Neural crest cell (in vitro differentiated cells): ENCODE measurements at places on chromosomes 2 and 18. TPM values are rescaled to one million over a fixed set of nuclear protein-coding genes. Genes with fewer than 3 reads are reported as not detected.

DNA sequence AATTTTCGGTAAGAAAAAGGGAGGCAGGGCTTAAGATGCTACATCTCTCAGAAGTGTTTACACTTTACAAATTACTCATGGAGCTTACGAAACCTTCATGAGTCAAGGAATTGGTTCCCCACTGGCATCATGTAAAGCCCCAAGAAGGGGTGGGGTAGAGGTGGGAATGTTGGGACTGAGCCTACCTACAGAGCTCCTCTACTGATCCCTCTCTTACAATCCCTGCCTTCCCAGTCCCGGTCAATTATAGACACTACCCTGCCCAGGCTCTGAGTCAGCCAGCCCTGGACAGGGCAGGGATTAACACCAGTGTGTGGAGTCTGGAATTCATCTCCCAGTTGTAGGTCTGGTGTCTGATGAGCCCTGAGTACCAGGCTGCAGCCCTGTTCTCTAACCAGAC lies 248.9 kb downstream of the PAX3 start:
- no peak for DNase-seq
- H3K27me3 ChIP-seq: peaks cover 32% of the 10 kb centered on the region
- H3K4me1 ChIP-seq: peaks cover 5% of the 10 kb centered on the region
- no peak overlapping the region for H3K4me3 ChIP-seq
- no peak overlapping the region for H3K27ac ChIP-seq

DNA sequence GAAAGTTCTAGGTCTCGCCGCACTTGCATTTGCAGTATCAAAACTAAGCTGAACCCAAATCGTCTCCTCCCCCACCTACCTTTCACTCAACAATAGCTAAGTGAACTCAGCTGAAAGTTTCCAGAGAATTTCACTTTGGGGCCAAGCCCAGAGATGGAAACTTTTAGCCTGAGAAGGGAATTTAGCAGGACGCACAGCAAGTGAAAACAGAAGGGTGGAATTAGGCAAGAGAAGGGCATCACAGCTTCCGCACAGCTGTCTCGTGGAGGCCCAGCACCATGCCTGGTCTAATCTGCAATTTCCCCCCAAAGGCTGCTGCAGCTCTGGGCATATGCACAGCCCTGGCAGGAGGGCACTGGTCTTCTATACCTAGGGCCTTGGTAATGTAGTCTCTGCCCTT lies 262.0 kb downstream of the TNS1 start:
- DNase-seq: no peak
- no peak overlapping the region for H3K27ac ChIP-seq
- H3K4me3 ChIP-seq: no peak overlapping the region
- no peaks in the 10 kb centered on the region for H3K27me3 ChIP-seq

DNA sequence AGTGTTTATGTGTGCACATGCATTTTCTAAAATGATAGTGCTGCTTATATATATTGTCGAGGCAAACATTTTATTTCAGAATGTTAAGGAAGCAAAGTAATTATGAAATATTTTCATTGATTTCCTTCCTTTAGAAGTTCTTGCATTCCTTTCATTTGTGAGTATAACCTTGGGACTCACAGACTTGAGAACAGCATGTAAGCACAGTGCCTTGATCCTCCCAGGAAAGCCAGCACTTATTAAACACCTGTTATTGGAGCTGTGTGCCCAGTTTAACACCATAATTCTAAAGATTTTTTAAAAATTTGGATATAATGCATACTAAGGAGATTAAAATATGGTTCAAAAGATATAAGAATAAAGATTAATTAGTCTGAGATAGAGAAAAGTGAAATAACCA lies 554.4 kb upstream of the FAM98A start:
- no peak overlapping the region for H3K4me3 ChIP-seq
- no peaks in the 10 kb centered on the region for H3K27me3 ChIP-seq
- H3K4me1 ChIP-seq: no peaks in the 10 kb centered on the region
- no peak overlapping the region for H3K27ac ChIP-seq
- H3K36me3 ChIP-seq: no peaks in the 10 kb centered on the region

DNA sequence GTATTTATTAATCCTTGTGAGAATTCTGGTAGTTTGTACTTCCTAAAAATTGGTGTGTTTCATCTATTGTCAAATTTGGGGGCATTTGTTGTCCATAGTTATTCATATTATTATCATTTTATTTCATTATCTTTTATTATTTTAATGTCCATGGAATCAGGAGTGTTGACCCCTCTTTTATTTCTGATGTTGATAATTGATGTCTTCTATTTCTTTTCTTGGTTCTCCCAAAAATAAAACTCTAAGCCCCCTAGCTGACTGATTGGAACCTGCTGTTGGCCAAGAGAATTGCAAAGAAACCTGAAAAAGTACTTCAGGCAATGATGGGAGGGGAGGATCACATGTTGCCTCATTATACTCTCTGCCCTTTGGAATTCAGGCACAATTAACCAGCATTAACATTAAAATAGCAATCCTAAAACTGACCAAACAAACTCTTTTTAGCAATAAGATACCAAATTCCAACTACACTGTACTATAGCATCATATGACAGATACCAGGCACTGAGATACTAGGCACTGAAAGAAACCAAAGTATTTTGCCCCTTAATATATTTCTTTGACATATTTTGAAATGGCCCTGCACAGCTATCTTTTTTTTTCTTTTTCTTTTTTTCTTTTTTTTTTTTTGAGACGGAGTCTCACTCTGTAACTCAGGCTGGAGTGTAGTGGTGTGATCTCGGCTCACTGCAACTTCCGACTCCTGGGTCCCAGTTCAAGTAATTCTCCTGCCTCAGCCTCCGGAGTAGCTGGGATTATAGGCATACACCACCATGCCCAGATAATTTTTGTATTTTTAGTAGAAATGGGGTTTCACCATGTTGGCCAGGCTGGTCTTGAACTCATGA lies 1097.2 kb upstream of the CNTNAP5 start:
- H3K36me3 ChIP-seq: peaks cover 6% of the 10 kb centered on the region
- H3K4me3 ChIP-seq: no peak overlapping the region
- H3K27me3 ChIP-seq: no peaks in the 10 kb centered on the region
- DNase-seq: no peak
- H3K4me1 ChIP-seq: peaks cover 33% of the 10 kb centered on the region

DNA sequence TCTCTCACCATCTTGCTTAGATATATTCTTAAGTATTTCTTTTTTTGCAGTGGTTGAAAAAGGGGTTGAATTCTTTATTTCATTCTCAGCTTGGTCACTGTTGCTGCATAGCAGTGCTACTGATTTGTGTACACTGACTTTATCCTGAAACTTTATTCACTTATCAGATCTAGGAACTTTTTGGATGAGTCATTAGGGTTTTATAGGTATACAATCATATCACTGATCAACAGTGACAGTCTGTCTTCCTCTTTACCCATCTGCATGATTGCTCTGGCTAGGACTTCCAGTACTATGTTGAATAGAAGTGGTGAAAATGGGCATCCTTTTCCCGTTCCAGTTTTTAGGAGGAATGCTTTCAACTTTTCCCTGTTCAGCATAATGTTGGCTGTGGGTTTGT lies 6.5 kb downstream of the STARD6 start:
- H3K27me3 ChIP-seq: no peaks in the 10 kb centered on the region
- no peaks in the 10 kb centered on the region for H3K4me1 ChIP-seq
- no peak overlapping the region for H3K27ac ChIP-seq
- H3K4me3 ChIP-seq: no peak overlapping the region

DNA sequence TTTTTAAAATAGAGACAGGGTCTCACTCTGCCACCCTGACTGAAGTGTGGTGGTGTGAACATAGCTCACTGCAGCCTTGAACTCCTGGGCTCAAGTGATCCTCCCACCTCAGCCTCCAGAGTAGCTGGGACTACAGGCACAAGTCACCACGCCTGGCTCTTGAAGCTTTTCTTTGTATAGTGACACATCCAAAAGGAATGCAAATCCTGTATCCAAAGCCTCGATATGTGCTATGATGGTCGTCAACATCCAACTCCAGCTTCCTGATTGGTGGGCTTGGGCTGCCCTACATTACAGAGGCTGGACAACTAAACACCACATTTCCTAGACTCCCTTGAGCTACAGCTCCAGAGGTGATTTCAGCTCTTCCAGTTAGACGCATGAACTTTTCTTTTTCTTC lies 101.7 kb upstream of the PGAP1 start:
- no peaks in the 10 kb centered on the region for H3K27me3 ChIP-seq
- H3K4me1 ChIP-seq: no peaks in the 10 kb centered on the region
- H3K4me3 ChIP-seq: no peak overlapping the region
- no peak for DNase-seq

GRCh38 chr2:235842941-235843340 lies 325.2 kb downstream of the GBX2 start:
- no peak overlapping the region for H3K4me3 ChIP-seq
- peak overlapping the region; percentile 15 for H3K27ac ChIP-seq
- peaks cover 5% of the 10 kb centered on the region for H3K36me3 ChIP-seq
- DNase-seq: no peak
- no peaks in the 10 kb centered on the region for H3K27me3 ChIP-seq

GRCh38 chr18:26550998-26551694 lies 2.8 kb upstream of the KCTD1 start:
- peak overlapping the region; percentile 86 for H3K4me3 ChIP-seq
- H3K36me3 ChIP-seq: no peaks in the 10 kb centered on the region
- peaks cover 44% of the 10 kb centered on the region for H3K4me1 ChIP-seq
- DNase-seq: peak; percentile 31

GRCh38 chr2:219126555-219126954 lies 34.1 kb downstream of the NHEJ1 start:
- H3K27me3 ChIP-seq: no peaks in the 10 kb centered on the region
- no peaks in the 10 kb centered on the region for H3K36me3 ChIP-seq
- peaks cover 9% of the 10 kb centered on the region for H3K4me1 ChIP-seq

DNA sequence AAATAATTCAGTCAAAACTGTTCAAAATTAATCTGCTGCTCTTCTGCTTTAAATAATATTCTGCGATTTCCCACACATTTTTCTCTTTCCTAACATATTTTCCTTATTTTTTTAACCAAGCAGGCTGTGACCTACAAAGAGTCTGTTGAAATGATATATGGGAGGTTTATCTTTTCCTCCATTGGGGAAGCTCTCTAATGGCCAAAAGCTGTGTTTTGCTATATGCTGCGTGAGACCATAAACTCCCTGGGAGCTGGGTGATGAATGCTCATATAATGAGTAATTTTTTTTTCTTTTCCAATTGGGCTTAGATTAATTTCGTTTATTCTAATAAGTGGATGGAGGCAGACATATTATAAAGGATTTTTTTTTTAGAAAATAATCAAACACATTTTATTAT lies 72.2 kb upstream of the MAP2 start:
- peaks cover 5% of the 10 kb centered on the region for H3K4me1 ChIP-seq
- H3K27me3 ChIP-seq: no peaks in the 10 kb centered on the region
- no peak for DNase-seq
- no peaks in the 10 kb centered on the region for H3K36me3 ChIP-seq
- H3K4me3 ChIP-seq: no peak overlapping the region

DNA sequence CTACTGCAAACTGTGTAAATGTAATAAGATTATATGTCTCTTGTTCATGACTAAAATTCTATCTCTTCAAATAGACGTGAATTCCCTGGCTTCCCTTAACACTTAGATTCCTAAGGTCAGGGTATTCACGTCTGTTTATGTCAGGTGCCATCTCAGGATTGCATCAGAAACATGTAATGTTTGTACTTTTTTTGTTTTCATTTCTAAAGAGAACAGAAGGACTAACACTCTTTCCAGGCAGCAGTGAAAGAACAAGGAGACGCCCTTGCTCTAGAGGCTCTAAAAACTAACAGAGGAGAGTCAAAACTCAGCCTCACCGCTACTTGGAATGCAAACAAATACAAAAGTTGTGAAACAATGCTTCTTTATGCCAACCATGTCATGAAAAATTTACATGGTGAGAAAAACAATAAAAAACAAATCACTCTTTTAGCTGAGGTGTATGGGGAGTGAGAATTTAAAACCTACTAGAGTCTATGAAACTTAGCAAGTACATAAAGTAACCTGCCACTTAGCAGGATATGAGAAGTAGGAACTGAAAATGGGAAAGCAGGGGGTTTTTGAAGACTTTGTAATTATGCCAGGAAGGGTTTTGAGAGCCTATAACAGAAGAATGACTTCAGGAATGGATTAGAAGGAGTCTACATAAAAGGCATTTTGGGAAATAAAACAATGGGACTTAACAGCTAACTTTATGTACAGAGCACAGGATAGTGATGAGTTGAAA lies 522.7 kb downstream of the THSD7B start:
- H3K27ac ChIP-seq: no peak overlapping the region
- no peaks in the 10 kb centered on the region for H3K4me1 ChIP-seq
- no peak overlapping the region for H3K4me3 ChIP-seq
- peaks cover 4% of the 10 kb centered on the region for H3K27me3 ChIP-seq
- no peak for DNase-seq
- no peaks in the 10 kb centered on the region for H3K36me3 ChIP-seq

DNA sequence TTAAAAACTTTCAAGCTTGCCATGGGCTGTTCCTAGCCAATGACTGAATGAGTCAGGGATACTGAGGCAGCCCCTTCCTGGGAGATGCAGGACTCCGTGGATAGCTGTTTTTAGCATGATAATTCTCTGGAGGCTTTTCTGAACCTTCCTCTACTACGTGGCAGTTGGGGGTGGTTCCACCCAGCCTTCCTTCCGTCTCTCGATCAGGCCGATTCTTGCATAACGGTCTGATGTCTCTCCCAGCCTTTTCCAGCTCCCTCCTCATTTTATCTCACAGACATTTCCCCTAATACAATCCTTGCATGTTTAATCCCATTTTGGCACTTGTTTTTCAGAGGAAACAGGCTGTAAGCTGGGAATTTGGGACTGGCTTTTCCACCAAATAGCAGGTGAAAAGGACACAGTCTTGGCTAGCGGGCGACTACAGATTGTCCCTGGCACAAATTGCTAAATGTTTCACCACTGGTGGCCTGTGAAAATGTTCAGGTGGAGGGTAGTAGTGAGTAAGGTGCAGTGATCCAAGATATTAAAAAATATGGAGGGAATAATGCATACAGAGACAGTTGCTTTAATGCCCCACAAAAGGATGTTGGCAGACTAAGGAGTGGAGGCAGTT lies 21.0 kb upstream of the CTLA4 start:
- no peaks in the 10 kb centered on the region for H3K27me3 ChIP-seq
- no peak overlapping the region for H3K4me3 ChIP-seq
- no peak overlapping the region for H3K27ac ChIP-seq
- H3K4me1 ChIP-seq: no peaks in the 10 kb centered on the region

GRCh38 chr2:178978667-178979066 lies 71.3 kb downstream of the CCDC141 start:
- H3K4me1 ChIP-seq: no peaks in the 10 kb centered on the region
- no peak overlapping the region for H3K27ac ChIP-seq
- DNase-seq: no peak
- H3K27me3 ChIP-seq: no peaks in the 10 kb centered on the region
- H3K36me3 ChIP-seq: no peaks in the 10 kb centered on the region

ZSWIM2 gene
- total RNA-seq: not detected in 2 replicates

FNDC4 gene
- total RNA-seq: 14.2 and 17.4 TPM in 2 replicates

CASP8 gene
- 1.9 and 2.5 TPM in 2 replicates for total RNA-seq

PLGLB1 gene
- total RNA-seq: 3.6 and 4.6 TPM in 2 replicates

CRACDL gene
- 0.37 and 0.48 TPM in 2 replicates for total RNA-seq

TMEM17 gene
- total RNA-seq: 3.1 and 4.0 TPM in 2 replicates

UGT1A9 gene
- total RNA-seq: not detected in 2 replicates

CDH19 gene
- 14.7 and 16.3 TPM in 2 replicates for total RNA-seq

IFIH1 gene
- total RNA-seq: 0.23 and 0.27 TPM in 2 replicates

RASGRP3 gene
- total RNA-seq: 0.07 TPM in 1 of 2 replicates, not detected in the other

FTCDNL1 gene
- 1.5 and 1.6 TPM in 2 replicates for total RNA-seq

UGT1A8 gene
- not detected in 2 replicates for total RNA-seq

MAPK4 gene
- 9.1 and 9.3 TPM in 2 replicates for total RNA-seq
